Cardiac septum (tissue), 1 donor: ENCODE measurements at places on chromosomes 7 and 10. TPM values are rescaled to one million over a fixed set of nuclear protein-coding genes. Genes with fewer than 3 reads are reported as not detected.

DNA sequence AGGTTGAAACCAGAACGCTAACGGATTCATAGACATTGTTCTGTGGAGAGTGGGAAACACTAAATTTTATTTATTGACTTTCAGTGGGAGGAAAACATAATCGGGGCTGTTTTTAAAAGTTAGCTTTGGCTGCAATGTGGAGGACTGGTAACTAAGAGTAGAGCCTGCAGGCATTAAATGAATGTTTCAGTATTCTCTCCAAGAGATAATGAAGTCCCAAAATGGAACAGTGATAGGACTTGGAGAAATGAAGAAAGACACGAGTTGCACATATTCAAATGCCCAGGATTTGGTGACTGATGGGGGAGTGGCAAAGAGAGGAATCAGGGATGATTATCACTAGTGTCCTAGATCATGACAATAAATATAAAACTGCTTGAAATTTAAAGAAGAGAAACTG, 359.8 kb upstream of the LRRTM3 start:
- no peak for DNase-seq

- no peak for DNase-seq
These were observed 158.3 kb upstream of the PRSS1 start for GRCh38 chr7:142590830-142591457.

GRCh38 chr7:146661435-146661834, 544.8 kb downstream of the CNTNAP2 start:
- DNase-seq = no peak

- DNase-seq = no peak
These were observed 57.4 kb upstream of the MXI1 start for GRCh38 chr10:110150046-110150445.

DNA sequence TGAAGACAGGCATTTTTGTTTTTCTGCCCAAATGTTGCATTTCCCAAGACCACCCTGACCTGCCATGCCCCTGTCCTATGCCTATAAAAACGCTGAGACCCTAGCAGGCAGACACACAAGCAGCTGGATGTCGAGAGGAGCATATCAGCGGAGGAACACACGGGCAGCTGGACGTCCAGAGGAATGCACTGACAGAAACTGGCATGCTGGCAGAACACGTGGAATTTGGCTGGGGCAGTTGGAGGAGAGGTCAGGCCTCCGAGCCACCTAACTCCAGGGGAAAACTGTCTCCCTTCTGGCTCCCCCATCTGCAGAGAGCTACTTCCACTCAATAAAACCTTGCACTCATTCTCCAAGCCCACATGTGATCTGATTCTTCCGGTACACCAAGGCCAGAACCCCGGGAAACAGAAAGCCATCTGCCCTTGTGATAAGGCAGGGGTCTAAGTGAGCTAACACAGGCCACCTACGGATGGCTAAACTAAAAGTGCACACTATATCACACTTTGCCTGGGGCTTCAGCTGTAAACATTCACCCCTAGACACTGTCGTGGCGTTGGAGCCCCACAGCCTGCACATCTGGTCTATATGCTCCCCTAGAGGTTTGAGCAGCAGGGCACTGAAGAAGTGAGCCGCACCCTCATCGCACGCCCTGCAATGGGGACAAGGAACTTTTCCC, 10.0 kb upstream of the CDHR3 start:
- no peak for DNase-seq

DNA sequence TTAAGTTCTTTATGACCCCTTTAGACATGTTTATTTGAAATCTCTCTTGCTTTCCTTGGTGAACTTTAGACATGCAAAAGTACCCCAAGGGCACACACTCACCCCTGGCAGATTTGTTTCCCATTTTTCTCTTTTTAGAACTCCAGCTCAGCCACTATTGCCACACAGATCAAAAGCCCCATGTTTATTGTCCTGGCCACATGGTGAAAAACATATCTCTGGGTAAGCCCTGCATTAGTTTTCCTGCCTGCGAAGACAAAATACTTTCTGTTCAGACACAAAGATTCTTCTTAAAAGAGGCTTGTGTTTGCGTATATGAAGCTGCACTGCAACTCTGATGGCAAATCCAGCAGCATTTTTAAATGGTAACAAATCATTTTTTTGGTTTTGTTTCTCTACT, 200.0 kb downstream of the POLR1F start:
- DNase-seq = no peak

DNA sequence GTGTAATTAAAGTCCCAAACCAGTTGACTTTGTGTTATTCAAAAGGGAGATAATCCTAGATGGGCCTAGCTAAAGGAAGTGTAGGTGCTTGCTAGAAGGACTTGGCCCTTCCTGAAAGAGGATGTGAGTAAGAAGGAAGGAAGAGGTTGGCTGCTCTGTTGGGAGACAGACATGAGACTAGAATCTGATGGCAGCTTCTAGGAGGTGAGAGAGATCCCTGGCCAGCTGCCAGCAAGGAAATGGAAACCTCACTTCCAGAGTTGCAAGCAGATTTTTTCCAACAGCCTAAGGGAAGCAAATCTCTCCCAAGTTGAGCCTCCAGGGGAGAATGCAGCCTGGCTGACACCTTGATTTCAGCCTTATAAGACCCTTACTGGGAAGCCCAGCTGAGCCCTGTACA, 368.4 kb upstream of the ZMIZ1 start:
- DNase-seq = no peak

- DNase-seq = no peak
These were observed 108.9 kb downstream of the NKX6-2 start for GRCh38 chr10:132677096-132677472.

- DNase-seq = peak; percentile 67
These were observed 225.8 kb downstream of the MAD1L1 start for GRCh38 chr7:2006921-2007381.

- DNase-seq = no peak
These were observed 152.2 kb downstream of the CRPPA start for GRCh38 chr7:16268821-16269768.

- no peak for DNase-seq
These were observed 187.8 kb downstream of the SDK1 start for GRCh38 chr7:3488829-3489228.

DNA sequence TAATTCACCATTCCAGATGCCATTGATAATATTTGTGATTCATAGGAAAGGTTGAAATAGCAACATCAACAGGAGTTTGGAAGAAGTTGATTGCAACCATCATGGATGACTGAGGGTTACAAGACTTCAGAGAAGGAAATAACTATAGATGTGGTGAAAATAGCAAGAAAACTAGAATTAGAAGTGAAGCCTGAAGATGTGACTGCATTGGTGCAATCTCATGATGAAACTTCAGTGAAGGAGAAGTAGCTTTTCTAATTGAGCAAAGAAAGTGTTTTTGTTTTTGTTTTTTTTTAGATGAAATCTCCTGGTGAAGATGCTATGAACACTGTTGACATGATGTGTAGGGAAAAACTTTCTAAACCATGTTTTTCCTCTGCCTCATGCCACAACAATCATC, 18.7 kb upstream of the CD36 start:
- DNase-seq = no peak

DNA sequence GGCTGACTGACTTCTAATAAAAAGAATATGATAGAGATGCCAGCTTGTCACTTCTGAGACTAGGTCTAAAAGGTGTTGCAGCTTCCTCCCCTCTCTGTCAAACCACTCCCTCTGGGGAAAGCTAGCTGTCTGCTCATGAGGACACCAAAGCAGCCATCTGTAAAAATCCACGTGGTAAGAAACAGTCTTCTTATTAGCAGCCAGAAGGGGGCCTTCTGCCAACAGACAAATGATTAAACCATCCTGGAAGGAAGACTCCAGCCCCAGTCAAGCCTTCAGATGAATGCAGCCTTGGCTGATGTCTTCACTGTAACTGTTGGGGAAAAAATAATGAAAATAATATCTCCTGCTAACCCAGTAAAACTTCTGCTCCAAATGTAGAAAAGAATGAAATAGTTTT, 41.9 kb upstream of the DAGLB start:
- DNase-seq = no peak

- no peak for DNase-seq
These were observed 23.0 kb downstream of the ASB15 start for GRCh38 chr7:123624527-123625183.

DNA sequence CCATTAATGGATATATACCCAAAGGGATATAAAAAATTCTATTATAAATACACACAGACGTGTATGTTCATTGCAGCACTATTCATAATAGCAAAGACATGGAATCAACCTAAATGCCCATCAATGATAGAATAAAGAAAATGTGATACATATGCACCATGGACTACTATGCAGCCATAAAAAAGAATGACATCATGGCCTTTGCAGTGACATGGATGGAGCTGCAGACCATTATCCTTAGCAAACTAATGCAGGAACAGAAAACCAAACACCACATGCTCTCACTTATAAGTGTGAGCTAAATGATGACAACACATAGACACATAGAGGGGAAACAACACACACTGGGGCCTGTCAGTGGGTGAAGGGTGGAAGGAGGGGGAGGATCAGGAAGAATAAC, 33.0 kb downstream of the POLR1F start:
- DNase-seq = no peak

- DNase-seq = no peak
These were observed 103.1 kb downstream of the HOXA1 start for GRCh38 chr7:26992670-26993069.

DNA sequence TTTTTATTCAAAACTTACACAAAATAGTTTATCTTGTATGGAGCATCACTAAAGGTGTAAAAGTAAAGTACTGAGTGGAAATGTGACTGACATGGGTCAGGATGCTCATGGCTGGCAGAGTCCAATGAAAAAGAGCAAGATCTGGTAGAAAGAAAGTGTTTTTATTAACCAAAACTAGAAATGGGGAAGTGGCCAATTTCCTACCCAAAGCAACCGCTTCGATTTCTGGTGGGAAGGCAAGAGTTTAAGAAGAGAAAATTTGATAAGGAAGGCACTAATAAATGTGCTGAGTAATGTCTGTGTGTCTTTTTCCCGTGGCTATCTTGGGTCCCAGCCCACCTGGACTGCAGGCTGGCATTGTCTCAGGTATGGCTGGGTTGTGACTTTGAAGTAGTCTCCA, 277.7 kb downstream of the ANKRD7 start:
- DNase-seq = no peak

- DNase-seq = no peak
These were observed 30.2 kb upstream of the CYP26C1 start for GRCh38 chr10:93030409-93030808.

DNA sequence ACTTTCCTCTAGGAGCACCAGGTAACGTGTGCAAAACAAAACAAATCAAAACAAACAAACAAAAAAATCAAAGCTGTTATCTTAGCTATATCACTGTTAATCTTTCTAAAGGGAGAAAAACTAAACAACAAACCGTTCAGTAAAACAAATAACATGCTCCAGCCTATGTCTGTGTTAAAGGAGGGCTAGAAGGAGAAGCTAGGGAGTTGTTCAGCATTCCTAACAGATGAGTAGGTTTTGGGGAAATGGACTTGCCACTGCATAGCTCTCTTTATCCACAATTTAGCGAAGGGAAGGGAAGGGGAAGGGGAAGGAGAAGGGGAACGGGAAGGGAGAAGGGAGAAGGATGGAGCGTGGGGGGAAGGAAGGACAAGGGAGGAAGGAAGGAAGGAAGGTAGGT, 134.2 kb upstream of the AKR1E2 start:
- no peak for DNase-seq

DNA sequence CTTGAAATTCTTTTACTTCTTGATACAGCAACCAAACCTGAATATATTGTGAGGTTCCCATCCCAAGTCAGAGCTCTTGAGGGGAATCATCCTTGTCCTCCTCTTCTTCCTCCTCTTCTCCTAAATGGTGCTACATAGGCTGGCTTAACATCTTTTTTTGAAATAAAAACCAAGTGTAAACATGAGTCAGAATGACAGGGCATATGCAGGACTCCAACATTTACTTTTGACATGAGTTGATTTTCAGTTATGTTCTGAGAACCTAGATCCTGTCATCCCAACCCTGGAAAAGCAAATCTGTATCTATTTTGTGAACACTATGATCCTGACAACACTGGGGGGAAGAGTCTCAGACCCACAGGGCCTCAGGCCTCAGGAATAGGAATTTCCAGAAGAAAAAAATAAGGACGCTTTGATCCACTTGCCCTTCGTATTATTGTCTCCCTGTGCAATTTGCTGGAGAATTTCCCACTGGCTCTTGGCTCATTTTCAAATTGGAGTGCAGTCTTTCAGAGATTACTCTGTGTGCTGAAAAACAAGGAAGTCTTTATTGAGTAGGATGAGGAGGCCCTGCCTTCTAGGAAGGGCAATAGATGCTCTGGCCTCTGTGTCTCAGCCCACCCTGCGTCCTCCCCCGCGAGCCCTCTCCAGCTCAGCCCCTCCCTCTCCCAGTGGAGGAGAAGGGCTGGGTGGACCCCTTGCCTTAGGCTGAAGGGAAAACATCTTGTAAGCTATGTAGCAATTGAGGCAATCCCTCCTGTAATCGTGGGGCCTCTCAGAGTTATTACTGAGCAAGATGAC, 121.6 kb downstream of the CREB5 start:
- no peak for DNase-seq

GRCh38 chr7:136807598-136807997, 60.9 kb upstream of the CHRM2 start:
- no peak for DNase-seq

DNA sequence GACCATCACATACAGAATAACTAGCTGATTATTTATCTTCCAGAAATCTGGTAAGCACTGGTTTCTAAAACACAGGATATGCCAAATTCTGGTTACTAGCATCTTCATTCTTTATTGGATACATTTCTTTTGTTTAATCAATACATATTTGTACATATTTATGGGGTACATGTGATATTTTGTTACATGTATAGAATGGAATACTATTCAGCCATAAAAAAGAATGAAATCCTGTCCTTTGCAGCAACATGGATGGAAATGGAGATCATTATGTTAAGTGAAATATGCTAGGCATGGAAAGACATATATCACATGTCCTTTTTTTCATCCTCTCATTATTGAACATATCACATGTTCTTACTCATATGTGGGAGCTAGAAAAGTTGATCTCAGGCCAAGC, 32.7 kb upstream of the PURB start:
- no peak for DNase-seq

DNA sequence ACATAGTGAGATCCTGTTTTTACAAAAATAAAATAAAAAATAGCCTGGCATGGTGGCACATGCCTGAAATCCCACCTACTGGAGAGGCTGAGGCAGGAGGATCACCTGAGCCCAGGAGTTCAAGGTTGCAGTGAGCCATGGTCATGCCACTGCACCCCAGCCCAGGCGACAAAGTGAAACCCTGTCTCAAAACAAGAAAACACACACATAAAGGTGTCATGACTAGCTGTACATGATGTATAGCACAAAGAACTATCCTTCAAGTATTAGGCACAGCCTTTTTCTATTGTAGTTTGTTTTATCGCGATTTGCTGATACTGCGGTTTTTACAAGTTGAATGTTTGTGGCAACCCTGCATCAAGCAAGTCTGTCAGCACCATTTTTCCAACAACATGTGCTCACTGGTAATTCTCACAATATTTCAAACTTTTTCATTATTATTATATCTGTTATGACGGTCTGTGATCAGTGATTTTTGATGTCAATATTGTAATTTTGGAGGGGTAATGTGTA, 11.5 kb upstream of the SNX13 start:
- DNase-seq = no peak

PRXL2A gene
- total RNA-seq = 54.3 TPM

NPC1L1 gene
- total RNA-seq = 0.19 TPM

ALOX5 gene
- 4.9 TPM for total RNA-seq

AEBP1 gene
- total RNA-seq = 93.1 TPM

NAT16 gene
- not detected for total RNA-seq
